Activated CD4-positive, alpha-beta memory T cell treated with anti-CD3 and anti-CD28 coated beads for 36 hours (primary cell): ENCODE measurements at places on chromosomes 5 and 9. TPM values are rescaled to one million over a fixed set of nuclear protein-coding genes. Genes with fewer than 3 reads are reported as not detected.

The ARID3C gene
- total RNA-seq: 0.14 TPM

DNA sequence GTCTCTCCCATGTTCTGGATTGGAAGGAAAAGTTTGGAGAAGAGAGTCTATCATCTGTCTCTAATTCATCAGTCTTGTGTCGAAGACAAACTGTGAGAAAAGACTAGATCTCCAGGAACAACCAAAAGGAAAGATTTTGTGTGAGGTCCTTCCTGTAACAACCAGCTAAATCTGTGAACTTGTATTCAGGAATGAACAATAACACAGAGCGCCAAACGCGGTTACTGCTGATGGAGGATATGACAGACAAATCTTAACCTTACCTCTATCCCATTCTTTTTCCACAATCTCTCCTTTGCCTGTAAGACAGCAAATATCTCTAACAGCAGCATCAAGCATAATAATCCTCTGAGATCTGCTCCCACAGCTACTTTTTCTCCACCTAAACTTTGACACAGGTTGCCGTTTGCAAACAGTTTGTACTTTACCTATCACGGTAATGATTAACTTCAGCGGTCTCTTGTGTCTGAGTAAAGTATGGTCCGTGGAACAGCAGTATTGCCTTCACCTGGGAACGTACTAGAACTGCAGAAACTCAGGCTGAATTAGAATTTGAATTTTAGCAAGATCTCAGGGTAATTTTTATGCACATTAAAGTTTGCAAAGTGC, 387.6 kb downstream of the ELAVL2 start:
- H3K27me3 ChIP-seq: no peaks in the 10 kb centered on the region
- DNase-seq: no peak
- no peak overlapping the region for H3K27ac ChIP-seq
- no peaks in the 10 kb centered on the region for H3K36me3 ChIP-seq
- H3K4me1 ChIP-seq: no peaks in the 10 kb centered on the region

The OLFM1 gene
- not detected for total RNA-seq

- H3K4me3 ChIP-seq: no peak overlapping the region
- no peaks in the 10 kb centered on the region for H3K36me3 ChIP-seq
- H3K27me3 ChIP-seq: no peaks in the 10 kb centered on the region
- no peaks in the 10 kb centered on the region for H3K4me1 ChIP-seq
- DNase-seq: no peak
Measured at GRCh38 chr9:75455444-75455921, 367.2 kb downstream of the OSTF1 start.

The KCNMB1 gene
- total RNA-seq: not detected

The DOCK8 gene
- 140 TPM for total RNA-seq

- H3K36me3 ChIP-seq: peaks cover 2% of the 10 kb centered on the region
- peaks cover 24% of the 10 kb centered on the region for H3K4me1 ChIP-seq
- DNase-seq: no peak
- H3K4me3 ChIP-seq: no peak overlapping the region
- no peak overlapping the region for H3K27ac ChIP-seq
Measured at GRCh38 chr5:177183766-177184360, 50.3 kb downstream of the NSD1 start.

DNA sequence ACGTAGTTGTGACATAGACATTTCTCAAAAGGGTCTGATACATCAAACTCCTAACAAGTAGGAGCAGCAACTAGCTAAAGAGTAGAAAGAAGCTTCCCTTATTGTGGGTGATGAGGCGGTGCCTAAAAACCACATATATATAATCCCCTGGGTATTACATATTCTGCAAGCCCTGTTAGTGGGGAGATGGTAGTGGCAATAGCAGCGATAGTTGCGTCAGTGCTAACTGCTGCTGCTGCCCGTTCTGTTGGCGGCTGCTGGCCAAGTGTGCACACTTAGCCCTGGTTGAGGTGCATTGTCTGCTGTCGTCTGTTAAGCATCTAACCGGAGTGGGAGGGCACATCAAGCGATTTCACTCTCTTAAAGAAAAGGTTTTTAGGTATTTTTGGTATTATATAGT, 35.8 kb downstream of the VLDLR start:
- peaks cover 14% of the 10 kb centered on the region for H3K36me3 ChIP-seq
- DNase-seq: no peak
- peaks cover 23% of the 10 kb centered on the region for H3K4me1 ChIP-seq
- peaks cover 3% of the 10 kb centered on the region for H3K27me3 ChIP-seq

The GFI1B gene
- total RNA-seq: not detected

The IL5 gene
- total RNA-seq: 4.1 TPM

- H3K36me3 ChIP-seq: no peaks in the 10 kb centered on the region
- no peak overlapping the region for H3K4me3 ChIP-seq
- H3K4me1 ChIP-seq: no peaks in the 10 kb centered on the region
- no peak for DNase-seq
- no peak overlapping the region for H3K27ac ChIP-seq
Measured at GRCh38 chr5:143886096-143886495, 74.1 kb downstream of the HMHB1 start.

- H3K36me3 ChIP-seq: peaks cover 2% of the 10 kb centered on the region
- no peak overlapping the region for H3K27ac ChIP-seq
- no peaks in the 10 kb centered on the region for H3K27me3 ChIP-seq
- no peak for DNase-seq
- H3K4me1 ChIP-seq: peaks cover 19% of the 10 kb centered on the region
Measured at GRCh38 chr9:556675-557074, 284.8 kb upstream of the DMRT1 start.

The SH2D3C gene
- total RNA-seq: 35.3 TPM

- H3K27ac ChIP-seq: no peak overlapping the region
- DNase-seq: no peak
- no peaks in the 10 kb centered on the region for H3K36me3 ChIP-seq
- peaks cover 26% of the 10 kb centered on the region for H3K4me1 ChIP-seq
Measured at GRCh38 chr9:27369591-27369990, 72.6 kb upstream of the EQTN start.

The ERCC8 gene
- 9.1 TPM for total RNA-seq

- no peaks in the 10 kb centered on the region for H3K36me3 ChIP-seq
- peaks cover 17% of the 10 kb centered on the region for H3K27me3 ChIP-seq
- DNase-seq: no peak
- no peak overlapping the region for H3K27ac ChIP-seq
Measured at GRCh38 chr9:88742483-88742882, 207.5 kb downstream of the NXNL2 start.

DNA sequence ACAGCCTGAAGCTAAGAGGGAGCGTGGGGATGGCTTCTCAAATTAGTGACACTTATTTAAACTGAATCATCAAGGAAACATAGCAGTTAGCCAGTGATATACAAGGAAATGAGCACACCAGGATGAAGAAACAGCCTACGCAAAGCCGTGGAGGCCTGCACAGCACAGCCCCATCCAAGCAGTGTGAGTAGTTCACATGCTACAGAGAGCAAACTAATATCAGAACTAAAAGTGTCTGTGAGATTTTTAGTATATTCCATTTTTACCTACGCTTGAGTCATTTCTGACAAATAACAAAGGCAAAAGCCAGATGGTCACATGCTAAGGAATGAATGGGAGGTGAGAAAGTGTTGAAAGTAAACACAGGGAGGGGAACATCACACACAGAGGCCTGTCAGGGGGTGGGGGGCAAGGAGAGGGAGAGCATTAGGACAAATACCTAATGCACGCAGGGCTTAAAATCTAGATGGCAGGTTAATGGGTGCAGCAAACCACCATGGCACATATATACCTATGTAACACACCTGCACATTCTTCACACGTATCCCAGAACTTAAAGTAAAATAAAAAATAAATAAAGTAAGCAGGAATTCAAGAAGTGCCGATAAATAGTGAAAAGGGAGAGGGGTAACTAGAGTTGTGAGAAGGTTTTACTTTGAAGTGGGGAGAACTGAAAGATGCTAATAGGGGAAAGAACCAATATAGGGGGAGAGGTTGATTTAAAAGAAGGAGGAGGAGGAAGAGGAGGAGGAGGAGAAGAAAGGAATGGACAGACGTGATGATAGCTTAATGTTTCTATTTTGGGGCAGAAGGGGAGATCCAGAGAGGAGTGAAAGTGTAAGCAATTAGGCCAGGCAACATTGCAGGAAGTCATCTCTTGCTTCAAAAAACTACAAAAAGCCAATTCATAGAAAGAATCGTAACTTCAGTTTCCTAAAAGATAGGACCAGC, 100.9 kb upstream of the PTGER4 start:
- H3K4me1 ChIP-seq: peaks cover 38% of the 10 kb centered on the region
- peak; percentile 86 for DNase-seq
- H3K27me3 ChIP-seq: no peaks in the 10 kb centered on the region
- no peaks in the 10 kb centered on the region for H3K36me3 ChIP-seq

The PPIC gene
- total RNA-seq: not detected

DNA sequence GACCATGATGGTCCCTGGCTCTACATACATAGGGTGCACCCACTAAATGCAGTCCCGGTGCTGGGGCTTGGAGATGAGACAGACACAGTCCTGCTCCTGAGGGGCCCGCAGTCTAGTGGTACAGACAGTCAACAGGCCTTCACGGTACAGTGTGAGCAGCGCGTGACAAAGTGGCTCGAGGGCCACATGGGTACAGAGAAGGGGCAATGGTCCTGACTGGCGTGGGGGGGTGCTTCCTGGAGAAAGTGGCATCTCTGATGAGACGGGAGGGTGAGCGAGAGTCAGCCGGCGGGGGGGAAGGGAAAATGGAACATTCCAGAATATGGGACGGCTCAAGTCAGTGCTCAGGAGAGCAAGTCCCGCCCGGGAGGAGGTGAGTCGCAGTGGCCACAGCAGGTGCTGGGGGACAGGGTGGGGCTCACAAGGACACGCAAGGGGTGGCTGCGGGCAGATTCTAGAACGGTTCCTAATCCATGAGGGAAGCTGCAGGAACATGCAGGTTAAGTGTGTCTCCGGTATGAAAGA, 38.0 kb downstream of the WHRN start:
- no peak for DNase-seq
- no peaks in the 10 kb centered on the region for H3K27me3 ChIP-seq
- no peak overlapping the region for H3K27ac ChIP-seq

GRCh38 chr5:169116961-169117461, 183.9 kb downstream of the SLIT3 start:
- no peaks in the 10 kb centered on the region for H3K36me3 ChIP-seq
- no peaks in the 10 kb centered on the region for H3K4me1 ChIP-seq
- no peak for DNase-seq
- no peak overlapping the region for H3K4me3 ChIP-seq
- H3K27ac ChIP-seq: no peak overlapping the region

GRCh38 chr5:141512911-141513626, 24.2 kb downstream of the PCDHGC5 start:
- peak overlapping the region; percentile 74 for H3K27ac ChIP-seq

DNA sequence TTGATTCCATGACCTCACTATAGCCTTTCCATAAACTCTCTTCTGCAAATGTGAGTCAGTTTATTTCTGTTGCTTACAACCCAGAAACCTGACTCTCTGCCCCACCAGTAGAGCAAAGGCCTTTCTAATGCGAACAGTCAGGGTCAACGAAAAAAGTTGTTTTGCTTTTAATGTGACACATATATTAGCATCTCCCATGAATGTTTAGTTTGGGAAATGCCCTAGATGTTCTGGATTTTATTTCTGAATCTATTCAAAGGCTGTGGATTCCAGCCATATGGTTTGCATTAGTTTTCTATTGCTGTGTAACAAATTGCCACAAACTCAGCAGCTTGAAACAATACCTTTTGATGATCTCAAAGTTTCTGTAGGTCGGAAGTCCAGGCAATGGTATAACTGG, 193.5 kb downstream of the GNA14 start:
- no peak overlapping the region for H3K4me3 ChIP-seq
- peaks cover 3% of the 10 kb centered on the region for H3K27me3 ChIP-seq

DNA sequence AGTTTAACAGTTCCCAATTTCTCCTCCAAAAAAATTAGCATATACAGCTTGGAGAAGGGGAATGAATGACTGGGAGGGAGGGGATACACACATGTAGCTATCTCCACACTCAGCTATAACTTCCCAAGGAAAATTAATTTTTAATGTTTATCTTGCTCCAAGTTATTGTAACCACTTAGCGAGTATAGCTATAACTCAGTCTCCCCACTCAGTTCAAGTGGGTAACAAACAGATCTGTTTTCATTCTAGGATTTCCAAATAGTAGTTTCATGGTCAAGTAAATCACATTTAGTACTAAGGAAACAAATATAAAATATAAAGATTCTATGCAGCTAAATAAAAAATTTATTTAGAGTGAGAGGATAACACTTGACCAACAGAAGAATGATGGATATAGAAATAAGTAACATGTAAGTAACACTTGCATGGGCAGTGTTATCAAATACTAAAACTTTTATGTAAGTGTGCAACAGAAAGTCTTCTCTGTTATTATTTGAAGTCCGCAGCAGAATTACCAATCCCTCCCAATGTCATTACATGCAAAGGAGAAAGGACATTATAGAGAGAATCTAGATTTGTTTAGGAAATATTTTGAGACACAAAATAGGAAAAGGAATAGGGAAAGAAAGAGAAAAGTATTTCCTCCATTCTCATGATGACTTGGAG, 10.2 kb upstream of the NFIB start:
- H3K27me3 ChIP-seq: peaks cover 27% of the 10 kb centered on the region
- H3K27ac ChIP-seq: no peak overlapping the region
- peaks cover 23% of the 10 kb centered on the region for H3K4me1 ChIP-seq
- DNase-seq: no peak

The OBP2B gene
- not detected for total RNA-seq

The ZNF883 gene
- 0.22 TPM for total RNA-seq

The TYRP1 gene
- total RNA-seq: not detected

- peaks cover 15% of the 10 kb centered on the region for H3K4me1 ChIP-seq
- peak; percentile 23 for DNase-seq
- peaks cover 25% of the 10 kb centered on the region for H3K36me3 ChIP-seq
- peak overlapping the region; percentile 86 for H3K4me3 ChIP-seq
- no peaks in the 10 kb centered on the region for H3K27me3 ChIP-seq
Measured at GRCh38 chr5:57172466-57173318, 1.2 kb upstream of the GPBP1 start.

- H3K4me3 ChIP-seq: no peak overlapping the region
- no peak overlapping the region for H3K27ac ChIP-seq
- DNase-seq: no peak
- no peaks in the 10 kb centered on the region for H3K27me3 ChIP-seq
Measured at GRCh38 chr5:82100303-82101077, 128.7 kb downstream of the ATG10 start.

DNA sequence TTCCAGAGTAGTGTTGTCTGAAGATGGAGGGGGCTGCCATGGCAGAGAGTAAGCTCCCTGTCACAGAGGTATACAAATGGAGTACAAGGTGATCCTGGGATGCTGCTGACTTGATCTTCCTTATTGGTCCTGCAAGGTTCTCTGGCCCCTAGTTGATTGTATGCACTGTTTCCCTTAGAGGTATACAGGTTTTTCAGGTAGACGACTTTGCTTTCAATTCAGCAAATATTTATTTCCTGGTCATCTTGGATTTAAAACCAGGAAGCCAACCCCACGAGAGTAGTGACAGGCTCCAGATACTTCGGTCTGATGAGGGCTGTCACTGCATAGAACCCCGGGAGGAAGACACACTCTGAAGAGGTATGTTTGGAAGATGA, 16.5 kb upstream of the TRIM14 start:
- no peaks in the 10 kb centered on the region for H3K4me1 ChIP-seq
- no peaks in the 10 kb centered on the region for H3K27me3 ChIP-seq
- H3K4me3 ChIP-seq: no peak overlapping the region
- no peak for DNase-seq

The NEUROG1 gene
- total RNA-seq: not detected
